ENCODE measurements at places on chromosomes 1 and 21. TPM values are rescaled to one million over a fixed set of nuclear protein-coding genes. Genes with fewer than 3 reads are reported as not detected.

- DNase-seq, result no peak
Observed at GRCh38 chr1:40199126-40199525, 37.9 kb downstream of the RLF start.

DNA sequence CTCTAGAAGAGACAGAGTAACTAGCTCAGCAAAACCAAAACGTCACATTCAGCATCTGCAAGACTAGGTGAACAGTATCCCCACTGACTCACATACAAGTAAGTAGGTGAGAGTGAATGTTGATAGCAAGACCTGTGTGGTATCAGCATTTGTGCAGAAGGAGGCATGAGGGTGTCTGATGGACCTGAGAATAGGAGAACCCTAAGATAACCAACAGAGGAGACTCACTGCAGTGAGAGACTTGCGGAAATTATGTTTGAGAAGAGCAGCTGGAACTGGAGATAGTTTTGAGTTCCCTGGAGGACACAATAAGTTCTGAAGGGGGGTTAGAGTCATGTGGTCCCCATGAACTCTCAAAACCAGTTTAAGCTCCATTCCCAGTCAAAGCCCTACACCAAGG, 59.1 kb downstream of the DYRK1A start:
- no peak for DNase-seq

GRCh38 chr1:941588-942383, 17.3 kb downstream of the NOC2L start:
- DNase-seq, result peak; percentile 53

DNA sequence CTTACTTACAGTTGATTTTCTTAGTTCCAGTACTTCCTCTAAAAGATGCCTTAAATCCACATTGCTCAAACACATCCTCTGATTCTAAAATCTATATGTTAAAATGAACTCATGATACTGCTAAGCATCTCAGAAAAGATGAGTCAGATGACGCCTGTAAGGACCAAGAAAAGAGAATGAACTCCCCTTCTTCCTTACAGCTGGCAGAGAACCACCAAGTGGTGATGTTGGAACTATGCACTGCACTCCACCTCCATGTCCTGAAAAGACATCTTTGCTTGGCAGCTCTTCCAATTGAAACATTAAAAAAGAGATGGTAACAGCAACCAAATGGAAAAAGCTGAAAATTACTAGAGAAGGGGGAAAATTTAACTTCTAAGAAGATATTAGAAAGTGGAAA, 648.8 kb downstream of the PTPRC start:
- no peak for DNase-seq

GRCh38 chr21:41678924-41679318, 87.9 kb downstream of the RIPK4 start:
- DNase-seq, result peak; percentile 47

DNA sequence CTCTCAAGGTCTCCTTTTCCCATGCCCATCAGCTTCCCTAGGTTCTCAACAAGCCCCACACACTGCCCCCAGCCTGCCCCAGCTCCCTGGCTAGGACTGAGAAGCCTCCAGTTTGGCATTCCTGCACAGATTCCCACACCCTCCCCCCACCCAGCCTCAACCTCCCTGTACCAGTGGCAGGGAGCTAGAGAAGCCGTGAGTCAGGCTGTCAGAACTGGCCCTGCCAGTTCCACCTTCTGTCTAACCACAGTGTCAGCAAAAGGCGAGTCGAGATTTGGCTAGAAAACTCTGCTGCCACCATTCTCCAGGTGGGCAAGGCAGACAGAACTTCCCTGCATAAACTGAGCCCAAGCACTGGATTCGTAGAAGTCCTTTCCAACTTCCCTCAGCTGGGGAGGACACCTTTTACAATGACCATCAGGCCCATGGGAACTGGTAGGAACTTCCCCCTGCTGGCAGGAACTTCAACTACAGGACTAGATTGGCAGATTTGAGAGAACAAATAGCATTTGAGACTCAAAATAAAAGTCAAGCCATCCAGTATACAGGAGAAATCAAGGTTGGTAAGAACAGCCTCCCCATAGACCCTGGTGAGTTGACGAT, 31.0 kb downstream of the TNNT2 start:
- peak; percentile 28 for DNase-seq

- DNase-seq, result no peak
Observed at GRCh38 chr1:216984536-216984935, 261.3 kb upstream of the ESRRG start.

DNA sequence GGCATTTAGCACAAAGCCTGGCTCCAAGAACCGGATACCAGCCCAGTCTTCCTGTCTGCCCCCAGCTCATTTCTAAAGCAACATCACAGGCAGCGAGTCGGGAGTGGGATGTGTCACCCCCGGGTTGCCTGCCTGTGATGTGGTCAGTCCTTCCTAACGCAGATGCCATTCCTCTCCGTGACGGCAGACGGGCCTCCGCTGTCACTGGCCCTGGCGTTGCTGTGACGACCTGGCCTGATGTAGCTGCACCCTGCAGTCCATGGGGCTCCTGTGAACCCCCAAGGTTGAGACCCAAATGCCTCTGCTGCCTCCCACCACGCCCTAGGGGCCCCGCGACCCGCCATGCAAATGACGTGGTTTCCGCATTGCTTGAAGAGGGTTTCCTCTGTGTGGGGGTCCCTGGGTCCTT, 12.3 kb downstream of the TNFRSF1B start:
- peak; percentile 62 for DNase-seq

DNA sequence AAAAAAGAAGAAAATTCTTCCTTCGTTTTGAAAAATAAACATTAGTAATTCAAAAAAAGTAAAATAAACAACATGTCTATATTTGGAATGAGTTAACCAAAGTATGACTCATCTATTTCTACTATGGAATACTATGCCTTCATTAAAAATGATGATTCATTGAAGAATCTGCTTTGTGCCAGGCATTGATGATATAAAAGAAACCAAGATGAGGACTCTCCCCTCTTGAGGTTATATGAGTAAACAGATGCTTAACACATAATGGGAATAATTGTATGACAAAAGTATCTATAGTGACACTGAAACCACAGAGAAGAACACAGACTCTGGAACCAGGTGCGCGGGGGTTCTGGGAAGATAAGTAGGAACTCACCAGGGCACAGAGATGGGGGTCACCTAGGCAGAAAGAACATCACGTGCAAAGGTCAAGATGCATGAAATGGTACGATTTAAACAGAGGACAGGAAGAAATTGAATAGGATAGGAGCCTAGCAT, 18.8 kb downstream of the ELF3 start:
- peak; percentile 6 for DNase-seq

DNA sequence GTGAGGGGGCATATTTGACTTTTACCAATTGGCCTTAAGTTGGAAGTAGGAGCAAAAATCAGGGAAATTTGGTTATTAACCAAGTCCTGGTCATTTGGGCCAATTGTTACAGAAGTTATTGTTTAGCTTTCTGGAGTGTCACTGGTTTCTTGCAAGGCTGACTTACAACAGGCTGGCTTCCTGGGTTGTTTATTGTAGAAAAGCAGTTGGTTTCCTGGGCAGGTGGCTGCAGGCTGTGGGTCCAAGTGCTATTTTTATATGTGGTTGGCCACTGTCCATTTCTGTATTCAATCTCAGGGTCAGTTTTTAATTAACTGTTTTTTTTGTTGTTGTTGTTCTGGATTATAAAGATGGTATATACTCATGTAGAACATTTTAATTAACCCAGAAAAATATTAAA, 174.1 kb downstream of the KCNJ6 start:
- no peak for DNase-seq

- no peak for DNase-seq
Observed at GRCh38 chr21:26365849-26366248, 195.3 kb upstream of the APP start.

DNA sequence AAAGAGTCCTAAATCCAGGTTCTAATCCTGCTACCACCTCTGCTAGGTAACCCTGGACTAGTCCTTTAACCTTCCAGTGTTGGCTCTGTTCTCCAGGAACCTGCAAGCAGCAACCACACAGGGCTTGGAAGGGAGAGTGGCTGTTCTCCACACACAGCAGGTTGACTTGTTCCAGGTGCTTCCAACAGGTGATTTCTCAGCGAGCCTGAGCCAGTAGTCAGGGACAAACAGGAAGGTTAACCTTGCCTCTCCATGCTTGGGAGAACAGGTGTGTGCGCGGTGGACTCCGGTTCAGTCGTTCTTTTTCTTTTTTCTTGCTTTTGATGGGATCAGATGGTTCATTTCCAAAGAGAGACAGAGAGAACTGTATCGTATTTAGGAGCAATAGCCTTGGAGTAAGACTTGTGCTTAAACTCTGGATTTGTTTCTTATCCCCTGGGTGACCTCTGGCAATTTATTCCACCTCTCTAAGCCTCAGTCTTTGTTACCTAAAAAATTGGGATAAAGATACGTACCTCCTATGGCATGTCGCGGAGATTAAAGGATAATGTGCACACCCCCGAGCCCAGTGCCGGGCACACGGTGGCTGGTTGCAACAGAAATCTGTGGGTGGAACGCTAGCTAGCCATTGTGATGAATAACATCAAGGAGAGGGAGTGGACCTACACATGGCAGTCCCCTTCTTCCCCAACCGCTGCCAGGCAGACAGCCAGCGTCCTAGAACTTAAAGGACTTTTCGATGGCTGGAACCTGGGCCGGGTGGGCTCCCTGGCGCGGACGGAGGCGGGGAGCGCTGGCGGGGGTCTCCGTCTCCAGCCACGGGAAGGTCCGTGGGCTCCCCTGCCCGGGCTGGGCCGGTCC, 583 bp upstream of the CACHD1 start:
- DNase-seq, result no peak

The FAM72D gene
- total RNA-seq, result 0.27 TPM

The NLRP3 gene
- total RNA-seq, result 18.0 TPM

The RAB29 gene
- total RNA-seq, result 14.0 TPM

Measured in hematopoietic multipotent progenitor cell (in vitro differentiated cells).